Progenitor cell of endocrine pancreas (in vitro differentiated cells): ENCODE measurements at places on chromosomes 7 and 10.

GRCh38 chr10:130545122-130545521 is 408.9 kb downstream of the GLRX3 start:
- DNase-seq = no peak

GRCh38 chr7:115409682-115410433 is 488.0 kb downstream of the MDFIC start:
- DNase-seq = no peak

DNA sequence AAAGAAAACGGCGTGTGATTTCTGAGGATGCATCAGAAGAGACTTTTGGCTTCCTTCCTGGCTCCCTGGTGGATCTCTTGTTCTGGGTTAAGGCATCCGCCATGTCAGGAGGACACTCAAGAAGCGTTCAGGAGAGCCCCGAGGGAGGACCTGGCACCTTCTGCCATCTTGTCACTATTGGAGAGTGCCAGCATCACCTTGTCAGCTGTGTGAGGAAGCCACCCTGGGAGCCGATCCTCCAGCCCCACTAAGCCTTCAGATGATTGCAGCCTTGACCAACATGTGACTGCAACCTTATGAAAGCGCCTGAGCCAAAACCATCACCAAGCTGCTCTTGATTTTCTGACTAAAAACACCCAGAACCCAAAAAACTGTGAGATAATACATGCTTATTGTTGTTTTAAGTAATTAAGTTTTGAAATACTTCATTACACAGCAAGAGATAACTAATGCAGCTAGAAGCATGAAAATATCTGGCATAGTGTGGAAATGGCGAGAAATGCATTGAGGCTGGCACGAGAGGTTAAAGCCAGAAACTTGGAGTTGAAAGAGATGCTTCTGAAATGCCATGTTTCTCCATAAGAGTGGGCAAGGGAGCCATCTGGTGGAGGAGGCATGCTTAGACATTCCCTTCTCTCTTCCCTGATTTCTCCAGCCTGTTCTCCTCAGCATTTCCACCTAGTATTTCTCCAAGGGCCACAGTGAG is 5.4 kb upstream of the ZFYVE27 start:
- DNase-seq = peak; percentile 51

GRCh38 chr10:71567006-71567405 is 152.6 kb downstream of the C10orf105 start:
- DNase-seq = no peak

GRCh38 chr7:6162331-6162620 is 110.1 kb downstream of the CYTH3 start:
- no peak for DNase-seq

GRCh38 chr7:79876848-79877252 is 257.8 kb upstream of the GNAI1 start:
- no peak for DNase-seq

DNA sequence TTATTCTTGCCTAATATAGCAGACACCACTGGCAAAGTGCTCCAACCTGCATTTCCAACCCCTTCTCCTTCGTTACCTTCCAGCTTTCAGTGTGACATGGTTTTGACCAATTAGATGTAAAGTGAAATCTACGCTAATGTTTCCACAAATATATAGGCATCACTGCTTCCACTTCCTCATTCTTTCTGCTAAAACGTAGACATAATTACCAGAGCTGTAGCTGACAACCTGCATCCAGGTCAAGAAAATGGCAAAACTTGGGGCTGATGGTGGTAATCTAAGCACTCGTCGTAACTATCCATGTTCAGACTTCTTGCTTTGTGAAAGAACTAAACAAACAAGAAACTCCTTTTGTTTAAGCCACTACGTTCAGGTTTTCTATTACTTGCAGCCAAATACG is 41.8 kb upstream of the COL1A2 start:
- DNase-seq = no peak

DNA sequence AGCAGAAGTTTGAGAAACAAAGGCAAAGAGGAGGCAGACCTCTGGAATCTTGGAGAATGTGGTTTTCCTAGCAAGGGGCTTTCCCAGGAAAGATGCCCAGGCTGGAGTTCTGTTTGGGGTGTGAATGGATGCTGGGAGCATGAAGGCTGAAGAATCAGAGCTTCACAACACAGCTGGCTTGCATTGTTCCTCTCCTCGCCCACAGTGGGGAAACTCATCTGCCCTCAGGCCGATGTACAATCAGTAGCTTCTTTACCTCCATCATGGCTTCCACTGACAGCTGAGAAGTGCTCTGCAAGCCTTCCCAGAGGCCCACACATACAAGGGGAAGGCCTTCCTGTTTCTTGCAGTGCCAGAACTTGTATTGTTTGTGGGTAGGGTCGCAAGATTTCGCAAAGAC is 90.8 kb upstream of the HECTD2 start:
- no peak for DNase-seq

GRCh38 chr10:47348138-47348651 is at the start of gene RBP3:
Gene RBP3 (plus strand): TSS chr10:47348363. CDS start chr10:47348485, 122 bp downstream.
- DNase-seq = no peak

DNA sequence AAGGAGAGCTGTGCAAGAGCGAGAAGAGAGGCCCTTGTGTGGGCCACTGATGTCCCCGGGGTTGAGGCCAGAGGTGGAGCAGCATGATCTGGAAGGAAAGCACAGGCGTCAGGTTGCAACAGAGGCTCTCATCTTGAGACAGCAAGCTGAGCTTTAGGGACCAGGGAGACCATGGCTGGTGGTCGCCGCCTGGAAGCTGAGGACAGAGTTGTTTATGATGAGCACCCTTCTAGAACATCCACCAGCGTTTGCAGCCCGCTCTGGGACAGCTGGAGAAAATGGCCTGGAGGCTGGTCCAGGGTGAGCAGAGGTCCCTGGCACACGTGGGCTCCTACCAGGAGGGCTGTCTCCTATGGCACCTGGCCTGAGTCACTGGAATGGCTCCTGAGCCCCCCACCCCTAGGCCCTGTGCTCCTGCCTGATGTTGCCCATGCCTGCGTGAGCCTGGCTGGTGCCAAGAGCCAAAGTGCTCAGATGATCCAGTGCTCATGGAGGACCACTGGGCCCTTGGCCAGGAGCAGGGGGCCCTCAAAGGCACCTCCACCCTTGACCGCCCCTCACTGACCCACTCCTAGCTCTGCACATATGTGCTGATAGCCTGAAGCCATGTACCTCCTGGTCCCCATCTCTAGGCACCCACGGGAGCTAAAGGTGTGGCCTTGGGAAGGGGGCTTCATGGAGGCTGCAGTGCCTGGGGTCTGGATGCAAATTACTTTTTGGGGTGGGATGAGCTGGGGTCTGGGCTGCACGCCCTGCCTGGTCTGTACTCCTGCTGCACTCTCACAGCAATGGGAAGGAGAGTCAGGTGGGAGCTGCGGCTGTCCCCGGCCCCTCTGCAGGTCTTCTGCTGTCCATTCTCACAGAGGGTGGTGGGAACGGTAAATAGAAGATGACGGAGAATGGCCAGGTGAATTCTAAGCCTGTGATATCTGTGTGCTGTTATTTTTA is 40.1 kb upstream of the RET start:
- DNase-seq = no peak

DNA sequence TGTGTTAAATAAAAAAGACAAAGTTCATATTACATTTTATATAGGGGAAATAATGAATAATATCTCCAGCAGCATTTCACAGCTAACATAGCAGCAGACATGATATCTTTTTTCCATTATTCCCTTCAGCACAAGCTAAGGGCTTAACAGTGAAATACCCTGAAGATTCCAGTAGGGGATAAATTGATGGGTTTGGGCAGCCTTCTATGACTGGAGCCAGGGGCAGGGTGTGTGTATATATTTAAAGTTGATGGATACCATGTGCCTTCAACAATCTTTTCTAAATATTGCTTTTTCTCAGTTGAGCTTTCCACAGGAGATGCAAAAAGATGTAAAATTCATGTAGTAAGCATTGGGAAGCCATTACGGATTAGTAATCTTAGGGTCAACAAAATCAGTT is 151.2 kb downstream of the MAGI2 start:
- DNase-seq = no peak

DNA sequence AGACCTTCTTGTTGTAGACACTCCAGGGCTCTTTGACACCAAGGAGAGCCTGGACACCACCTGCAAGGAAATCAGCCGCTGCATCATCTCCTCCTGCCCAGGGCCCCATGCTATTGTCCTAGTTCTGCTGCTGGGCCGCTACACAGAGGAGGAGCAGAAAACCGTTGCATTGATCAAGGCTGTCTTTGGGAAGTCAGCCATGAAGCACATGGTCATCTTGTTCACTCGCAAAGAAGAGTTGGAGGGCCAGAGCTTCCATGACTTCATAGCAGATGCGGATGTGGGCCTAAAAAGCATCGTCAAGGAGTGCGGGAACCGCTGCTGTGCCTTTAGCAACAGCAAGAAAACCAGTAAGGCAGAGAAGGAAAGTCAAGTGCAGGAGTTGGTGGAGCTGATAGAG is 5.5 kb downstream of the GIMAP7 start:
- no peak for DNase-seq

DNA sequence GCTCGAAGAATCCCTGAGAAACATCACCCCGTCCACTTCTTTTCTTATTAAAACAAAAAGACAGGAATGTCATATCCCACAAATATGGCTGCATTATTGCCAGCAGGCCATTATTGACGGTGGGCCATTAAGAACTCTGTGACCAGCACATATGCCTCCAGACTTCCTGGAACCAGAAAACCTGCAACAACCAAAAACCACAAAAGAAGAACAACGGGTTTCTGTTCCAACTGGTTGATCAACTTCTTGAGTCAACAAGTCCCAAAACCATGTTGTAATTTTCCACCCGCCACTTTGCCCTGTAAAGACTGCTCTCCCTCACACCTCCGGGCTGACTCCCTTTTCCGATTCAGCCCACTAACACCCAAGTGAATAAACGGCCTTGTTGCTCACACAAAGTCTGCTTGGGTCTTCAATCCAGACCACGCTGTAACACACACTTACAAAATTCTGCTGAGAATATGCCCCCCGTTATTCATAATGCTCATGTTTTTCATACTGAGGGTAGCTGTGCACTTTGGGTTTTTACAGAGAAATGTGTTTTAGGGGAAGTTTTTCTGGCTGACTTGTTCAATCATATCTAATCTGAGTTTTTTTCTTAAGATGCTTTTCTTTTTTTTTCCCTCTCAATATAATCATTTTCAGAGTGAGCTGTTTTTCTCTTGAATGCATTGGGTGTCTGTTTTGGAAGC is 20.7 kb downstream of the ZNF107 start:
- no peak for DNase-seq

DNA sequence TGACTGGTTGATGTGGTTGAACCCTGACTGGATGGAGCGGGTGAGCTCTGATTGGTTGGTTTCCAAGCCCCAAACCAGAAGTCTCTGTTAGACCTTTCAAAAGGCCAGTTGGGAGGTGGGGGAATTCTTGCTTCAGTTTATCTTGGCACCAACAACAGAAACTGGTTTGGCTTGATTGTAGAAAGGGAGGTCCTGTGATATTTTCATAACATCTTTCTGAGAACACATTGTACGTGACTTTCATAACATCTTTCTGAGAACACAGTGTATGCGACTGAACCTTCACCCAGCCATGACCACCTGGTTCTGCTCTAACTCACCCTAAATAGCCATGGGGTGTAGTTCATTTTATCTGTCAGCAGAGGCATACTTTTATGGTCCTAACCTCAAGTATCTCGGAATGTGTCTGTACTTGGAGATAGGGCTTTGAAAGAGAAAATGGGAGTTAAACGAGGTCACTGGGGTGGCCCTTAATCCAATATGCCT is 88.3 kb downstream of the GALNT17 start:
- DNase-seq = no peak

- DNase-seq = no peak
Measured at GRCh38 chr10:117541405-117541908, 1.1 kb upstream of the EMX2 start.

- no peak for DNase-seq
Measured at GRCh38 chr10:119100434-119101238, 3.3 kb upstream of the DENND10 start.

DNA sequence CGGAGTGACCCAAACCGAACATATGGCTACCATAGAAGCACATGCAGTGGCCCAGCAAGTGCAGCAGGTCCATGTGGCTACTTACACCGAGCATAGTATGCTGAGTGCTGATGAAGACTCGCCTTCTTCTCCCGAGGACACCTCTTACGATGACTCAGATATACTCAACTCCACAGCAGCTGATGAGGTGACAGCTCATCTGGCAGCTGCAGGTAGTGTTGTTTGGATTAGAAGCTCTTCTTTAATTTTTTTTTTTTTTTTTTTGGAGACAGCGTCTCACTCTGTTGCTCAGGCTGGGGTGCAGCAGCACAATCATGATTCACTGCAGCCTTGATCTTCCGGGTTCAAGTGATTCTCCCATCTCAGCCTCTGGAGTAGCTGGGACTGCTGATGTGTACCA is 45.8 kb downstream of the NRF1 start:
- no peak for DNase-seq

GRCh38 chr7:33649476-33650441 is 255.6 kb upstream of the BMPER start:
- DNase-seq = no peak

DNA sequence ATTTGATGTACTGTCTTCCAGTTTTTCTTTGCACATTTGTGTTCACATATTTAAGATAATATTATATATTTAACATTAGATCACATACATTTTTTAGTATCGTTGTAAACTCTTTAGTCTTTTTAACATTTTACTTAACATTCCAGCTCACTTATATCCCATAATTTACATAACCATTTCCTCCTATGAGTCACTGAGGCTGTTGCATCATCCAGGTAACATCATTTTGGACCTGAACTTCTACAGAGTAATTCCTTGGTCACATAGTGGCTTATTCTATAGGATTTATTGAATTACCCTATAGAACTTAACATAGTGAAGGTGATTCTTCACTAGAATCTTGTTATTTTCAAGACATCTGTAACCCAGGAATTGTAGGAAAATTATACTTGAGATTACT is 194.4 kb downstream of the POU6F2 start:
- DNase-seq = no peak

DNA sequence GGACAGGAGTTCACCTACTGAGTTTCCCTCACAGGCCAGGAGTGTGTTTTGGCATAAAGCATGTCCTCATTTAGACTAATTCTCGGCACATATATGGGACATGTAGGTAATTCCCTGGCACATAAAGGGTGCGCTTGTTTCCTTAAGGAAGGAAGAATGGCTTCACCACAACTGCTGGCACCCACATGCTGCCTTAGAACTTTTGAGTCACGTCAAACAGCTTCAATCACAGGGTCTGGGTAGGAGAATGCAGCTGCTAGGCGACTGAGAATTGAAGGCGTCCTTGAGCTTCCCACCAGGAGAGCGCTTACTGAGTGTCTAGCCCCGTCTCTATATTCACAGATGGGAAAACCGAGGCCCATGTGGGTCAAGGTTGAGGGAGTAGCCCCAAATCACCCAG is 146.1 kb downstream of the CHN2 start:
- no peak for DNase-seq

DNA sequence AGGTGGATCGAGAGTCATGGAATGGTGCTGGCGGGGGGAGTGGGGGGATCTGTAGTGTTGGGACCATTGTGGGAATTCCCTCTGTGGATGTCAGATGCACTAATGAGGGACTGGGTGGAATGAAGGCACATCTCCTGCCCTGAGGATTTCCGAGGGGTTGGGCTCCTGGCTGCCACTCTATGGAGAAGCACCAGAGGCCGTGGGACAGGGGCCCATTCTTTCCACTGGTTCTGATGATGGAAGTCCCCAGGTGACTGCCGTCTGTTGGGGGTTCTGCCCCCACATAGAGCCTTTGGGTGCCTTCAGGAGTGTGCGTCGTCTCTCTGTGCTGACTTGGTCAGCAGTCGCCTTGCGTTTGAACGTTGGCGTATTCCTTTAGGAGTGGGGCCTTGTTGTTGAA is 202.9 kb downstream of the GLRX3 start:
- no peak for DNase-seq

- no peak for DNase-seq
Measured at GRCh38 chr7:108003599-108003935, 606 bp upstream of the LAMB1 start.

GRCh38 chr10:60732198-60732806 is 46.0 kb upstream of the CDK1 start:
- DNase-seq = no peak
